ENCODE measurements at places on chromosomes 1 and 21.
A peak's percentile ranks its signal among the peaks of the same experiment; 100 is the strongest.

DNA sequence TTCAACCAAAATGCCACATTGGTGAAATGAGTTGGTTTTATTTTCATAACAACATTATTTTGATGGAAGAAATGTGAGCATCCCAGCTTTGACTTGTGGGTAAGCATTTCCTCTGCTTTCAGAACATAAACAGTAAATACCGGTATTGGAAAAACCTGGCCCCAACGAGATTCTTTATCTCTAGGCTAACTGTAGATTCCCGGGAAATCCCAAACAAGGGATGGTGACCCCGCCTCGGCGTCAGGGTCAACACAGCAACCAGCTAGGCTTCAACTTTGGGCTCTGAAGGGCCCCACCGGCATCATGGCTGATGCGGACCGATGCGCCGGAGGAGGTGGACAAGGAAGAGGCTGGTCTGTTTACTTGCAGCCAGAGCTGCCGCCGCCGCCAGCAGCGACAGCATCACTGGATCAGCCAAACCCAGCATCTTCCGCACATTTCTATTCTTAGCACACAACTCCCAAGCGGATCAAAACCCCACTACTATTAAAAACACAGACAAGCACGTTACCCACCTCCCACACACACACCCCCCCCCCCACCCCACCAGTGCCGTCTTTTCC, 1.1 kb downstream of the AKT3 start:
- DNase-seq, result peak; percentile 72

- DNase-seq, result no peak
Observed at GRCh38 chr1:202873026-202873425, 15.9 kb downstream of the RABIF start.

- DNase-seq, result no peak
Observed at GRCh38 chr1:19647643-19648042, 3.5 kb downstream of the NBL1 start.

DNA sequence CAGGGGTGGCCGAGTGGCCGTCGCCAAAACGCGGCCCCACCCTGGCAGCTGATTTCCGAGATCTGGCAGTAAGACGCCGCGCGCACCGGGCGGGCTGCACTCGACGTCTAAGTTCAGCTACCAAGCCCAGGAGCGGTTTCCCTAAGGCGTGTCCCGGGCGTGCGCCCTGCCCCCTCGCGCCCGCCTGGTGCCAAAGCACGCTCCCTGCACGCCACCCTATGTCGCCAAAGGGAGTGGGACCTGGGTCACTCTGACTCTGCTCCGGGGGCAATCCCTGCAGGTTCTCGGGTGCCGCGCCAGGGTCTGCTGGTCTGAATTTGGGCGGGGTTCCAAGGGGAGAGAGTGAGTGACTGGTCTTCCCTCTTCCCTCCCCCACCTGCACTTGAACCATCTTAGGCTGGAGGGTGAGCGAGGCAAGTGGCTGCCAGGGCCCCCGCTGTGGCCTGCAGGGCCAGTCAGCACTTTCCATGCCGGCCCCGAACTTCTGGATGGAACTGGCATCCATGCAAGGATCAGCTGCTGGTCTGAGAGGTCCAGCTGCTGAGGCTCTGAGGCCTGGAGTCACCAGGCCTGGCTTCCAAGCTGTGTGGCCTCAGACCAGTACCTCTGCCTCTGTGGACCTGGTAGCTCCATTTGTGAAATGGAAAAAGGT, at the start of gene LRRC38:
LRRC38 (minus strand) TSS at position 109 of the 652 bp plus-strand sequence. CDS start 410 bp downstream, outside the sequence.
- peak; percentile 10 for DNase-seq

DNA sequence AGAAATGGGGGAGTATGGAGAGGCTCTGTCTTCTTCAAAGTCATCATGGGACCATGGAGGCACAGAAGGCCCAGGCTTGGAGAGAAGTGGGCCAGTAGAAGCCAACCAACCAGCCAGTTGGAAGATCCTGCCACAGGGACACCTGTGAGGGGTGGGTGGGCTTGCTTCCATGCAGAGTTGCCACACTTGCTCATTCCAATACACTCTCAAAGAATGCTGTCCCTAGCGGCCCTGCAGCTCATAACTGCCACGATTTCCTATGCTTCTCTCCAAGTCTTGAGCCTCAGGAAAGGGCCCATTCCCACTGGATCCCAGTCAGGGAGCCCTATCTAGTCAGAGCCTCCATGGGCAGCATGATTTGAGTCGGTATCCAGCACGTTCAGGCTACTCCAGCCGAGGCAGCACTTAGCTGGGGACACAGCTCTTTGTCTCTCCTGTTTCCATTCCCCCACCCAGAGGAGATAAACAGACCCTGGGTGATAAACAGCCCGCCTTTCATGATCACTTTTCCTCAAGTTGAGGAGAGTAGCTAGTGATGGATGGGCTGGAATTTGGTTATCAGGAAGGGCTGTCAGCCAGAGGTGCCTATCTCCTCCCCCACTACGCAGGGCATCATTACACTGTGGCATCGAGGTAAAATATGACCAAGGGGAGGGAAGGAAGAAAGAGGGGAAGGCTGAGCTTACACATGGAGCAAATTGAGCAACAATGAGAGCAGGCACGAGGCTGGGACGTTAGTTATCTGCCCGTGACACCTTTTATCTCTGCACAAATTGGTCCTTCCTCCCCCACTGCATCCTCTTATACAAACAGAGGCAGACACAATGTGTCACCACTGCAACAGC, 64.6 kb downstream of the ERI3 start:
- no peak for DNase-seq

DNA sequence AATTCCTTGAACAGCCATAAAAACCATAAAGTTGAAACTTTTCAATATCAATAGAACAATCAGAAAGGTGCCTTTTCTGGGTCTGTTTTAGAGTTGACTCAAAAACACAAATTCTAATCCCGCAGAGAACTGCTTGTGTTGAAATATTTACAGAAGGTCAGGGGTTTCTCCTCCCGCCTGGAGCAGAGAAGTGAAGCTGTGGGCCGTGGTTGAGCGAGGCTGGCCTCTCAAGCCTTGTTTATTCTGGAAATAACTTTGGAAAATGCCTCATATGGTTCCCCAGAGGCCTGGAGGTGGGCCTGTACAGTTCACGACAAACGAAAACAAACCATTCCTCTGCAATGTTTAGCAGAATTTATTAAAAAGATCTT, 90.8 kb upstream of the ERRFI1 start:
- peak; percentile 81 for DNase-seq

DNA sequence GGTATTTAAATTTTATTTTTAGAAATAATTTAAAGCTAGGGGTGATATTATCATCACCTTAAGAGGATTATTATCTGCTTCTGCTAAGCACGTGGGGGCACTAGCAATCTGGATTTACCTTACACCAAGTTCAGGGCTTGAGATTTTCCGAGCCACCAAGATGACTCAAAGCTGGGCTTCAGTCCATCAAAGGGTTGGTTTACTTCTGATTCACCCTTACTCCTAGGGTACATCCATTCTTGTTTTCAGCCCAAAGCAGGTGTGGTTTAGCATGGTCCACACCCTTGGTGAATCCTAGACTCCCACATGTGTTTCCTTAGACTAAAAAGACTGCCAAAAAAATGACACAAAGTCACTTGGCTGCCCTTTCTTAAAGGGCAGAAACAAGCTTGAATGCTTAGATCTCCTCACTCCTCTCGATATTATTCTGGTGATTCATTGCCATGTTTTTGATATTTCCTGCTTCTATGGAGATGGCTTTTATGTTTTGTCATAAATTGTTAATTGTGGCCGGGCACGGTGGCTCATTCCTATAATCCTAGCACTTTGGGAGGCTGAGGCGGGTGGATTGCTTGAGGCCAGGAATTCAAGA, 9.8 kb upstream of the PRSS38 start:
- no peak for DNase-seq

DNA sequence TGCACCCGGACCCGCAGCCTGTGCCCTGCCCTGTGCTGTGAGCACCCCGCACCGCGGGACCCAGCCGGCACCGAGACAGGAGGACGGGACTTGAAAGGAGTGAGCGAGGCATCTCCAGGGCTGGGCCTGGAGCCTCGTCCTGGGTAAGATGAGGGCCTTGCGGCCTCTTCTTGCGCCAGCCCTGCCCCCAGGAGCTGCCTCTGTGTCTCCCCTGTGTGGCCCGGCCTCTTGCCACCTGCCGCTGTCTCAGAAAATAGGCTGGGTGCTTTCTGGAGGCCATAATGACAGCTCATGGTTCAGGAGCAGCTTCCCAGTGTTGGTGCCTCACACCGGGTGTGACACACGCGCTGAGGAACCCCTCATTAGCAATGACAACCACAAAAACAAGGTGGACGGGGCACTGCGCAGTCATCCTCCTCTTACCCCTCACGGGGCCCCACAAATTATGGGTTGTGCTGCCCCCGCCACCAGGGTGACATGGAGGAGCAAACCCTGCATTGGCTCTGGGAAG, 161.5 kb upstream of the C1orf174 start:
- no peak for DNase-seq

- DNase-seq, result peak; percentile 56
Observed at GRCh38 chr1:183180634-183181056, 5.4 kb upstream of the LAMC2 start.

- peak; percentile 13 for DNase-seq
Observed at GRCh38 chr1:171841931-171842761, 848 bp downstream of the DNM3 start.

GRCh38 chr1:21292984-21293536, 2.8 kb upstream of the ECE1 start:
- DNase-seq, result no peak

GRCh38 chr1:5720484-5720883, 271.7 kb downstream of the NPHP4 start:
- DNase-seq, result no peak

GRCh38 chr21:27555996-27556395, 589.1 kb upstream of the ADAMTS5 start:
- no peak for DNase-seq

DNA sequence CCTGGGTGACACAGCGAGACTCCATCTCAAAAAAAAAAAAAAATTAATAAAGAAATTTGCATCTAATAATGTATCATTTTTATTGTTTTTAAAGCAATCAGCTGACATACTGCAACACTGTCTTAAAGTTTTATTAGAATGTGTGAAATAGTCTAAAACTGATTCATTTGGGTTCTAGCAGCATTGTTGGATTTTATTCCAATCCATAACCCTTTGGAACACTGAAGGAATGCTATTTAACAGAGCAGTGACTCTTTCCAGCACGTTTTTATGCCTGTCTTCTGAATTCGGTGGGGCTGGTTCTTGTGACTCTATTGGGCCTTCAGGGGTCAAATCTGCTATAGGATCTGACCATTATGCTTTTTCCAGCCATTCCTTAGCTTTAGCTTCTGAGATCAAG, 18.2 kb upstream of the FMO4 start:
- no peak for DNase-seq
